GM19239 (cell line): ENCODE measurements at places on chromosomes 16 and 17.

DNA sequence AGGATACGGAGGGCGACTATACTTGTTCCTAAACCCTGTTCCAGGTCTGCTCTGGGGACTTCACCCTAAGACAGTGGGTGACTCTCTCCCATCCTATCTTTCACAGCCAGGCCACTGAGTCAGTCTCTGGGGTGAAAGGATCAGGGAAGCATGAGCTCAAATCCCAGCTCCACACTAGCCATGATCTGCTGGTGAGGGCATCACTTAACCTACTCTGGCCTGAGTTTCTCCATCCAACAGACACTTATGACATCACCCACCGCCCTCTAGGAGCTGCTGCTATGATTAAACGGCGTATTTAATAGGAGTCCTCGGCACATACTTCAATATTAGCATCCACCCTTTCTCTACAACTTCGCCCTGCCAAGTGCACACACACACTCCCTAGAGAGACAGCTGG is 10.1 kb downstream of the GAST start:
- DNase-seq: no peak

GRCh38 chr16:25707982-25708583 is 16.3 kb downstream of the HS3ST4 start:
- DNase-seq: no peak

- DNase-seq: no peak
Measured at GRCh38 chr17:27318633-27319032, 24.7 kb downstream of the WSB1 start.

GRCh38 chr16:62870554-62870953 is 834.3 kb upstream of the CDH8 start:
- no peak for DNase-seq

DNA sequence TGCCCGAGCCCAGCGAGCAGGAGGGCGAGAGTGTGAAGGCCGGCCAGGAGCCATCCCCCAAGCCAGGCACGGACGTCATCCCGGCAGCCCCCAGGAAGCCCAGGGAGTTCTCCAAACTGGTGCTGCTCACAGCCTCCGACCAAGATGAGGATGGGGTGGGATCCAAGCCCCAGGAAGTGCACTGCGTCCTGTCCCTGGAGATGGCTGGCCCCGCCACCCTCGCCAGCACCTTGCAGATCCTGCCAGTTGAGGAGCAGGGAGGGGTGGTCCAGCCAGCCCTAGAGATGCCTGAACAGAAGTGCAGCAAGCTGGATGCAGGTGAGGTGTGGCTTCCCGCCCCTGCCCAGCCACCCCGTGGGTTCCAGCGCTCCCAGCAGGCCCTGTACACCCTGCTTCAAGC is 18.0 kb downstream of the FLYWCH1 start:
- DNase-seq: no peak

DNA sequence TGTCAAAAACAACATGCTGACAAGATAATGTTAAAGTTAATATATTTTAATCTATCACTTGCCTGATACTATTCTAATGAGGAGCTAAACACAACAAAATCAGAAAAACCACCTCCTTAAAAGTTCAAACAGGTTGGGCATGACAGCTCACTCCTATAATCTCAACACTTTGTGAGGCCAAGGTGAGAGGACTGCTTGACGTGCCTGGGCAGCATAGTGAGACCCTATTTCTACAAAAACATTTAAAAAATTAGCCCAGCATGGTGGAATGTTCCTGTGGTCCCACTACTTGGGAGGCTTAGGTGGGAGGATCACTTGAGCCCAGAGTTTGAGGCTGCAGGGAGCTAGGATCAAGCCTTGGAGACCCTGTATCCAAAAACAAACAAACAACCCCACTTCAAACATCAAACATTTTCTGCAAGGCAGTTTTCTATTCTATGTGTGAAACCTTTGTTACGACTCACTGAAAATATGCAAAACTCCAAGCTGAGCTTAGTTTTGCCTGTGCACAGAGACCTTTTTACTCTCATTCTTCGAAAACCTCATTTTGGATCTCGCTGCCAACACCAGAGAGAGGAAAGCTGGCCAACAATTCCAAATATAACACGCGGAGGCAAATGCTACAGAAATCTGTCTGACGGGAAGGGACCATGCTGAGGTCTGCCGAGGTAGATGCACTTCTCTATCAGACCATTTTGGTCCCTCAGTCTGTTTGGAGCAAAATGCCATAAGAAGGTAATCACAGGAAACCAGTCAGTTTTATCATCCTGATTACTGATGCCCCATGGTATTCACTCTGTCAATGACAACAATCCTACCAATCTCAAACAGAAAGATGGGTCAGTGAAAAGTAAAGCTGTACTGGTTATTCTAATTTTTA is 6.2 kb downstream of the PHF12 start:
- DNase-seq: no peak

GRCh38 chr16:83898463-83899271 is at the start of gene MLYCD:
TSS of gene MLYCD (plus strand) at chr16:83899115. CDS start at chr16:83899145, 30 bp downstream.
- DNase-seq: peak; percentile 99

GRCh38 chr16:86549076-86549892 is 5.8 kb downstream of the MTHFSD start:
- DNase-seq: no peak

- peak; percentile 34 for DNase-seq
Measured at GRCh38 chr16:10668322-10669045, 26.2 kb downstream of the TEKT5 start.

- DNase-seq: no peak
Measured at GRCh38 chr16:30927789-30928378, 4.5 kb downstream of the FBXL19 start.

DNA sequence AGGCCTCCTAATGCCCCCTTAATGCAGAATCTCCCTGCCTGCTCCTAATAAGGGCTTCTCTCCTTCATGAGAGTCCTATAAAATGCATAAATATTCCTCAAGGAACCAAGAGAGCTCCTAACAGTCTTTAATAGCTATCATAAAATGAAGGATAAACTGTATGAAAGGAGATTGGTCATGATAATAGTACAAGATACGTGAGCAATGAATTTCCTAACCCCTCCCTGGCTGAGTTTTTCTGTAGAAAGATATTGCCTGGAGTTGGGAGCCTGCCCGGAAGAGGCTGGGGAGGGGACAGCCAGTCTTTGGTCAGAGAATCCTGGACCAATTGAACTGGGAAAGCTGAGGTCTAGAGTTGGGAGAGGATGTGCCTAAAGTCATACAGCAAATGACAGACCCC is 321.9 kb upstream of the CDH5 start:
- no peak for DNase-seq

- DNase-seq: no peak
Measured at GRCh38 chr17:1003633-1003971, 6.7 kb downstream of the TIMM22 start.

- no peak for DNase-seq
Measured at GRCh38 chr17:45013021-45013997, 38.1 kb downstream of the DCAKD start.

- DNase-seq: no peak
Measured at GRCh38 chr17:49964303-49964768, 4.7 kb upstream of the DLX4 start.

DNA sequence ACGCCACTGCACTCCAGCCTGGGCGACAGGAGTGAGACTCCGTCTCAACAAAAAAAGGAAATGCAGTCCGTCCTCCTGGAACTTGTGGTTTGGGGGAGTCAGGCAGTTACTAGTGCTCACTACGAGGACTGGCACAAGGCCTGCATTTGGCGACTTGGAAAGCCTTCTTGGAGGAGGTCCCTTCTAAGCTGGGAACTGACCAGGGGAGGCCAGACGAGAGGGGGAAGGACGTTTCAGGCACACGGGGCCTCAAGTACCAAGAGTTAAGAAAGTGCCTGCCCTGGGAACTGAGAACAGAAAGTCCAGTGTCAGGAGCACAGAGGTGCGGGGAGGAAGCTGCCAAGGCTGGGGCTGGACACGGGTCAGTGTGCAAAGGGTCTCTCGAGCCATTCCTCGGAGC is 89.9 kb downstream of the ABR start:
- no peak for DNase-seq

DNA sequence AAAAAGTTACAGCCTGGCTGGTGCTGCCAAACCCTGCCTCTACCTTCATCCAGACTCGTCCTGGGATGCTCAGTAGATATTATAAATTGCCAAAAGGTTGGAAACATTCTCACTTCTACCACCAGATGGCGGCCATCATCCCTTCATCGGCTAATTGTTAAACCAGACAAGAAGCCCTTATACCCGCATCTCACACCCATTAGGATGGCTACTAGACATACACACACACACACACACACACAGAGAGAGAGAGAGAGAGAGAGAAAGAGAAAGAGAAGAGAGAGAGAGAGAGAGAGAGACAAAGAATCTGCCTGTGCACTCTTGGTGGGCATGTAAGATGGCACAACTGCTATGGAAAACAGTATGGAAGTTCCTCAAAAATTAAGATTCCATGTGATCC is 15.0 kb upstream of the SCIMP start:
- no peak for DNase-seq

- no peak for DNase-seq
Measured at GRCh38 chr17:2624292-2624731, 30.9 kb downstream of the PAFAH1B1 start.

DNA sequence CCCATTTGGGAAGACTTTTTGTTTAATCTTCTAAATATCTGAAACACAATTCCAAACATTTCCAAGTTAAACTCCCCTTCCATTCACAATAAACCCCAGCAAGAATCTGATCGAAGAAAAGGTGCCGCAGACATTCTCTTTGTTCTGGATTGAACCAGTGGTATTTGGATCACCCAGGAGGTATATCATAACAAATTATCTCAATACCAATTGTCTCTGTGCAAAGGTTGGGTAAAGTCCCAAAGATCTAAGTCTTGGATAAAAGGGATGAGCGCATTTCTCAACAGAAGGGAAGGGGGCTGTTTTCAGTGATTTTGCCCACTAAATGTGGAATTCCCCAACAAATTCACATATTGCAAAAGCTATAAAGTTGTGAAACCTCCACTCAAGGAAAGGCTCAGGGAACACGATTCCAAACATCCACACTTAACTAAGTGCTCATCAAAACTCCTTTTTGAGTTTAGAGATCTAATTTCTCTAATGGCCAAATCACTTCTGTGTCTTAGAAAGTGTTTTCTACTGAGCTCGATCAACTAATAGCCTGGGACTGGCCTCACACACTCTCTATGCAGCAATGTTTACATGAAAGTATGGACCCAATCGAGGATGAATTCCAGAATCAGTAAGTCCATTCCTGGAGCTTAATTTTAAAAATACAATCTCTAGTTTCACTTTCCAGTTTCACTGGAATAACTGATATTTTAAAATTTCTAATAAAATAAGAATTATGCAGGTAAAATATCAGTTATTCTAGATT is 30.9 kb downstream of the SALL1 start:
- DNase-seq: no peak

- DNase-seq: no peak
Measured at GRCh38 chr17:37207103-37207502, 168.7 kb upstream of the C17orf78 start.

- DNase-seq: no peak
Measured at GRCh38 chr17:77709594-77709993, 248.9 kb upstream of the TNRC6C start.

DNA sequence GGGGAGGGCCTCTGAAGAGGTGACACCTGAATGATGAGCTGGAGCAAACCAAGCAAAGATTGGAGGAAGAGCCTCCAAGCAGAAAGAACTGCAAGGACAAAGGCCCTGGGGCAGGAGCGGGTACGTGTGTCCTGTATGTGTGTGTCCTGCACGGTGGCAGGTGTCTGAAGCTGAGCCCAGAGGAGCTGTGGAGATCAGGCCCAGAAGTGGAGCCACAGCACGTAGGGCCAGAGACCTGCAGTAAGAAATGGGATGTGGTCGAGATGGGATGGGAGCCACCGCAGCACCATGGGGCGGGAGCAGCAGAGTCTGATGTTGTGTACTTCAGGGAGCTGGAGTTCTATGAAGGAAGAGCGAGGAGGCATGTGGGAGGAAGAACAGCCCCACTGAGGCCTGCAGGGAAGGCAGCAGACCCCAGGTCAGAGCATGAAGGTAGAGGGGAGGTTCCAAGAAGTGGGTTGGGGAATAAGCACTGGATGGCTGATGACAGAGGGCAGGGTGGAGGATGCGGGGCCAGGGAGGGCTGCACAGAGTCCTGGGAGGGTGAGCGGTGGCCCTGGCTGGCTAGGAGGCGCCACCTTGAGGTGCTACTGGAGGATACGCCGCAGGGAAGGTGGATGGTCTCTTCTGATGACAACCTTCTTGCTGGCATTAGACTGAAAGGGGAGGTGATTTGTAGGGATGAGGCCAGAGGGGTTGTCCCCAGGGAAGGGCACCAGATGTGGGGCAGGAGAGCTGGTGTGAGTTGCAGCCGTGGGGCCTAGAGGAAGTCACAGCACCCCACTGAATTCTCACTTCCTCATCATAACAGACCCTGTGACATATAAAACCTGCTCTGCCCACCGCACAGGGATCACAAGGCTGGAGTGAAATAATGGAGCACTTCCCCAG is 10.6 kb upstream of the CETP start:
- DNase-seq: peak; percentile 49

DNA sequence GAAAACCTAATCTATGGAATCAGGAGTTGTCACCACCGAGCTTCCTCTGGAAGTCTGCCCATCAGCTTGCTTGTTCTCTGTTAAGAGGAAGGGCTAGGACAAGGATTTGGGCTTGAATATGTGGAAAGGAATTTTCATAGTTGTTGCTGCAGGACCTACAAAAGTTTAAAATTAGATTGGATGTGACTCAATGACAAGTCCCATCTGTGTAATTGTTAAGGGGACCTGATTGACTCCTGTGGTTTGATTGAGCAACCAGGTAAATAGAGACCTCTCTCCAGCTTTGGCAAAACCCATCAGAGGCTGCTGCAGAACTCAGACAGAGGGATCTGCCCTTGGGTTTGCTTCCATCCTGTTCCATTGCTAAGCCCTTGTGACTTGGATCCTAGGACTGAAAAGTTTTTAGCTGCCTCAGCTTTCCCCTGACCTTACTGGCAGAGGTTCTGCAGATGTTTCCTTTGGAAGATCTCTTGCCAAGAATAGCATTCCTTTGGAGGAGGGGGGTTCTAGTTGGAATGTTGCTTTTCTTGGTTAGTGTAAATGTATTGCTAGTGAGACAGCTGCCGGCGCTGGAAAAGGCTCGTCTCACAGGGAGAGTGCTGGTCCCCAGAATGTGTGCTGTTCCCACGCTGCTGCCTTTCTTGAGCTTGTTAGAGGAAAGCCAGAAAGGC is 50.0 kb downstream of the SF3B3 start:
- DNase-seq: no peak

GRCh38 chr16:24753437-24753836 is 24.0 kb downstream of the TNRC6A start:
- no peak for DNase-seq

DNA sequence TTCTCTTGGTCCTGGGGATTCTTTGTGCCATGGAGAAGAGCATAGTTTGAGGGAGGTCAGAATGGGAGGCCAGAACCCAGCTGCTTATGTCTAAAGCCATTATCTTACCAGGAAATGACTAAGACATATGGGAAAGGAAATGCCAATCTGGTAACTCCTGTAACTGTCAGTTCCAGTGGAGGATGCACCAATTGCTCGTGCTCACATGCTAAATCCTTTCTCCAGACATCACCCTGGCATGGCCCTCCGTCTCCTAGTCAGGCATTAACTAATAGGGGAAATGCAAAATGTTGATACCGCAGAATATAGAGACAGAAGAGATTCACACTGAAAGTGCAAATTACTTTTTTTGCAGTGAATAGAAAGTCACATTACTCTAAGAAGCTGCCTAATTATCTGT is 255.6 kb upstream of the HSBP1 start:
- DNase-seq: no peak

GRCh38 chr16:81655469-81656162 is 123.5 kb upstream of the PLCG2 start:
- no peak for DNase-seq

- DNase-seq: no peak
Measured at GRCh38 chr17:1322014-1322428, 42.6 kb downstream of the TRARG1 start.
